ENCODE measurements at places on chromosomes 3 and 15.

- no peak for DNase-seq
Measured at GRCh38 chr3:61221759-61222362, 29.4 kb downstream of the FHIT start.

GRCh38 chr3:28207000-28207733 is 34.3 kb upstream of the CMC1 start:
- peak; percentile 37 for DNase-seq

DNA sequence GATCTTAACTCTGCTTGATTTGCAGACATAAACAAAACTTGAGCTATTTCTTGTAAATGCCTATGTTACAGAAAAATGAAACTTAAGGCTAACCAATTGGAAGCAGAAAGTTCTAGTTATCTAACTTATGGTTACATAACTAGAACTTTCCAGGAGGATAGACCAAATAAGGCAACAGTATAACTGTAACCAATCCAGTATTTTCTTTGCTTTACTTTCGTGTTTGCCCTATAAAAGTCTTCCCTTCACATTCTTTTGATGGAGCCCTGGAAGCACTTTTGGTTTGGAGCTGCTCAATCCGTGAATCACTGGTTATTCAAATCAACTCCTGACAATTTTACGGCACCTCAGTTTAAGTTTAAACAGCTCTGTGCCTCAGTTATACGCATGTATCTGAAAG is 164.6 kb downstream of the SUCLG2 start:
- no peak for DNase-seq

- no peak for DNase-seq
Measured at GRCh38 chr15:100715571-100716455, 113.4 kb downstream of the ASB7 start.

- no peak for DNase-seq
Measured at GRCh38 chr15:67091980-67092677, 26.7 kb downstream of the SMAD3 start.

- DNase-seq = no peak
Measured at GRCh38 chr15:58463815-58464650, 32.2 kb downstream of the LIPC start.

DNA sequence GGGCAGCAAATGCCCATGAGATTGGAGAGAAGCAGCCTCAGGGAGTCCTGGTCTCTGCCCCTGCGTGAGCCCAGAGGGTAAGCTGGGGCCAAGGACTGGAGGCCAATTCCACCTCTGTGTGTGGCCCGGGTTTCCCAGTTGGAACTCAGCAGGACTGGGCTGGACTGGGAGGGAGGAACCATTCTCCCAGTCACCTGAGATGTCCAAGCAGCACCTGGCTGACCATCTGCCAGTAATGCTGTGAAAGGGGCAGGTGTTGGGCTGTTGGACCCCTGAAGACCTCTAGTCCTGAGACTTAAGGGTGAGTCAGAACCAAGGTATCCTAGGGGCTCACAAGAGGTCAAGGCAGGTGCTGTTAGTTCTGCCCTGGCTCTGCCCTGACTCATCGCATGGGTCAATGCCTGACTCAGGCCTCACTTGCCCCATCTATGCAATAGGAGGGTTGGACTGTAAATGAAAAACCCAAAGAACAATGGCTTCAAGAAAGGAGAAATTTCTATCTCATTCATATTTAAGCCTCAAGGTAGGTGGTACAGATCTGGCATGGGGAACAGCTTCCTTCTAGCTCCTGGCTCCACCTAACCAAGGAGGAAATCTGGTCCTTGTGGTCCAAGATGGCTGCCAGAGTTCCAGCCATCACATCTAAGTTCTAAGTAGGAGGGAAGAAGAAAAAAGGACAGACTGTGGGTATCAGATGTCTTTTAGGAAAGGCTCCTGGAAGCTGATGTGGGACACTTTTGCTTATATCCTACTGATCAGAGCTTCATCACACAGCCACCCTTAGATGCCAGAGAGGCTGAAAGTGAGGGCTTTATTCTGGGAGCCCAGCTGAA is 111.3 kb downstream of the FBLN2 start:
- no peak for DNase-seq

DNA sequence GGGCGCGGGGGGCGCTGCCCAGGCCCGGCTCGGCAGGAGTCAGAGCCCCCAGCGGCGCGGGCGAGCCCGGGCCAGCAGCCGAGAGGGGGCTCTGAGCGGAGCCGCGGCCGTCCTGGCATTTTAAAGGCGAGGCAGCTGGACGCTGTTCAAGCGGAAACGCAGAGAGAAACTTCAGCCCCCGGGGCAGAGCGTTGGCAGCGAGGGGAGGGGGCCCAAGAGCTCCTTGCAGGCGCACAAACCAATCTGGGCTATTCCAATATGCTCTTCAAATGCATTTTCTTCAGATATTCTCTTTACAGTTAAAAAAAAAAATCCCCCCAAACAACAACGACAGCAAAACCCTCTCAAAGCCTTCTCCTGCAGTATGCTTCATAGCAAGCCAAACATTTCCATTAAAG is at the start of gene CTXND1:
Gene CTXND1 (minus strand): TSS at position 93 of the 398 bp plus-strand sequence. CDS start 50,264 bp downstream, outside the sequence.
- DNase-seq = peak; percentile 80

- peak; percentile 68 for DNase-seq
Measured at GRCh38 chr15:25742041-25742730, 120.9 kb downstream of the ATP10A start.

DNA sequence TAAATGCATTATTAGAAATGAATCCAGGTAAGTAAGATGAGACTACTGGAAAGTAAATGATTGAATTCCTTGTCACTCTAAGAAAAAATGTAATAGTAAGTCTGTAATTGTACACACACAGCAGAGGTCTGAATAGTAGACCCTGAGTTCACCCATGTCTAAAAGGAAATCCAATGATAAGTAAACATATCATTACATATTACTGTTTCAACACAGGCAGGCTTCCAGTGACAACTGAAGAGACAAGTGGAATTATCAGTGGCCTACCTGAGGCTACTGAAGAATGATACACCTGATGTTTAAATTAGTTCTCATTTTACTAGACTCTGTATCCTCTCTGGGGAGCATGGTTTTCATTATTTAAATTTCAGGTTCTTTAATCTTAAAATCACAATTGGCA is 6.2 kb upstream of the CCNL1 start:
- no peak for DNase-seq

DNA sequence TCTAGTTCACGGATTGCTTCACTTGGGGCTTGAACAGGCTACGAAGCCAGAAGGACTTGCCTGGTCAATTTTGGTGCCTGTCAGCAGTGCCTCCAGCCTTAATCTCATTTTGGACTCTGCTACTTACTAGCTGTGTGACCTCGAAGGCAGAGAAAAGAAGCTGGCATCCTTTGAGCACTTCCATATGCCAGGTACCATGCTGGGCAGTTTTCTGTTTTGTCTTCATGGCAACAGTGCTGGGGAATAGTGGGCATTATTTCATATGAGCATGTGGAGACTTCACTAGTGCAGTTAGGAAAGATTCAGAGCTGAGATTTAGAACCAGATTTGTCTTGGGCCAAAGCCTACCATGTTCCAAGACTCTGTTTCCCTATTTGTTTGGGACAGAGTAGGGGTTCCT is 92.2 kb downstream of the LRTM1 start:
- DNase-seq = peak; percentile 21

GRCh38 chr3:98699132-98699531 is 64.0 kb upstream of the ST3GAL6 start:
- no peak for DNase-seq

Data from brain (organoid and tissue), 16 donors.